ENCODE measurements at places on chromosomes 7 and 10.
A peak's percentile ranks its signal among the peaks of the same experiment; 100 is the strongest.

- no peak for DNase-seq
Measured at GRCh38 chr10:98474628-98475027, 27.9 kb upstream of the HPS1 start.

GRCh38 chr7:94509264-94509886 lies at the start of gene CASD1:
Gene CASD1 (plus strand): TSS chr7:94509809. CDS start chr7:94510085, 276 bp downstream.
- peak; percentile 79 for DNase-seq

- no peak for DNase-seq
Measured at GRCh38 chr7:139702811-139703486, 74.8 kb downstream of the HIPK2 start.

DNA sequence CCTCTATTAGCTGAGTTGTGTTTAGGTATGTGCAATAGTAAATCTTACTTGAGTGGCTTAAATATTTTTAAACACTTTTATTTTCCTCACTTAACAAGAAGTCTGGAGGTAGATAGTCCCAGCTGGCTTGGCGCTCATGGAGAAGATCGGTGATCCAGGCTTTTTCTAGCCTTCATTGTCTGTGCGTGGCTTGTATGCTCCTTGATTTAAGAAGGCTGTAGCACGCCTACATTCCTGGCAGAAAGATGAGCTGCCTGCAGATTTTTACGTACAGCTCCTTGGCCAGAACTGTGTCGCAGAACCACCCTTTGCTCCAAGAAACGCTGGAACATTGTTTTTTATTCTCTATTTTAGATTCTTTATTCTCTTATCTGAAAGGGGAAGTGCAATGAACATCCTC lies 284.1 kb downstream of the KIF20B start:
- no peak for DNase-seq

GRCh38 chr7:16727736-16728135 lies 25.8 kb upstream of the TSPAN13 start:
- no peak for DNase-seq

DNA sequence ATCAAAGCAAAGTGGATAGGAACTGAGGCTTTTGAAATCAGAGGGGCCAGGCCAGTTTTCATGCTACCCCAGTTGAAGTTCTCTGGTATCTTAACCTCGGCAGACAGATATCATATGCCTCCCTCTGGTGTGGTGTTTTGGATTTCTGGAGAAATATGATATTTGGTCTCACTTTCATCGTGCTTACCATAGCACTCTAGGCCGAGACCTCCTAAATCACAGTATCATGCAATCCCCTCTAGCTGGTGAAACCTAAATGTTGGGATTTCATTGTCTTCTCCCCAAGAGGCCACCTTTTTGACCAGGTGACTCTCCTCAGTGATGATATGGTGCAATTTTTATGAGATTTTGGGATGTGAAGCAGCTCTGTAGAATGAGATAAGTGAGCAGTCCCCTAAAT lies 183.5 kb downstream of the CREB5 start:
- DNase-seq = no peak

DNA sequence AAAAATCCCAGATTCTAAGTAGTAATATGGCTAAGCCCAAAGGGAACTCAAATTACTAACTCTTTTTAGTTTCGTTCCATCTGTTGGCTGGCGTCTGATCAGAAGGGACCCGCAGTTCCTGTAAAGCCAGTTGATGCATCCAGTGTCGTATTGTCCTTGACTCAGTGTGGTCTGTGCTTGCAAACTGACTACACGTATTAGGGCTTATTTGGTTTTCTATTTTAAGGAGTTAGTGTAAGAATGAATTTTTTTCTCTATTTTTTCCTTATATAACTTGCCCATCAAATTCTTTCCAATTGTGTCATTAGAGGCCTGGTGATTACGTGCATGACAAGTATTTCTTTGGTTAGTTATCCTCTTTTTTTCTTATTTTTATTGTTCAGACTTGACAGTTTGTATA lies 9.7 kb downstream of the ABCA13 start:
- DNase-seq = no peak

GRCh38 chr10:123835575-123835974 lies 56.0 kb downstream of the CPXM2 start:
- DNase-seq = no peak

GRCh38 chr7:1940402-1940786 lies 270.3 kb downstream of the ELFN1 start:
- no peak for DNase-seq

DNA sequence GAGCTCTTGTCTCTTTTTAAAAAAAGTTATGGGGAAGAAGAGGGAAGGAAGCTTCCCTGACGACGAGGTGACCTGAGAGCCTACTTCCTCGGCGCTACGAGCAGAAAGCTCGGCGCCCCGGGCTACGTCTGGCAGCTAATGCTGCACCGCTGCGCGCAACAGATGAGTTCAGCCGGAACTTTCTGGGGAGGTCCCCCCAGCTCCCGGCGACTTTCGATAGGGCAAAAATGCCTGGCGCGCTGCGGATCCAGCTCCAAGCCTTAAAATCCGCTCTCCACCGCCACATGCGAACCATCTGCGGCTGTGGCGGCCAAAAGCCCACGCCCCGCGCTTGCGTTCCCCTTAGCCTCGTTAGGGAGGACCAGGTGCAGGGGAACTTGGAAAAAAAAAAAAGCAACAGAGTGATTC lies 621 bp downstream of the P4HA1 start:
- DNase-seq = peak; percentile 69

- DNase-seq = no peak
Measured at GRCh38 chr7:6612819-6613218, 2.6 kb upstream of the ZNF853 start.

- no peak for DNase-seq
Measured at GRCh38 chr10:21722209-21722608, 188.2 kb downstream of the MLLT10 start.

DNA sequence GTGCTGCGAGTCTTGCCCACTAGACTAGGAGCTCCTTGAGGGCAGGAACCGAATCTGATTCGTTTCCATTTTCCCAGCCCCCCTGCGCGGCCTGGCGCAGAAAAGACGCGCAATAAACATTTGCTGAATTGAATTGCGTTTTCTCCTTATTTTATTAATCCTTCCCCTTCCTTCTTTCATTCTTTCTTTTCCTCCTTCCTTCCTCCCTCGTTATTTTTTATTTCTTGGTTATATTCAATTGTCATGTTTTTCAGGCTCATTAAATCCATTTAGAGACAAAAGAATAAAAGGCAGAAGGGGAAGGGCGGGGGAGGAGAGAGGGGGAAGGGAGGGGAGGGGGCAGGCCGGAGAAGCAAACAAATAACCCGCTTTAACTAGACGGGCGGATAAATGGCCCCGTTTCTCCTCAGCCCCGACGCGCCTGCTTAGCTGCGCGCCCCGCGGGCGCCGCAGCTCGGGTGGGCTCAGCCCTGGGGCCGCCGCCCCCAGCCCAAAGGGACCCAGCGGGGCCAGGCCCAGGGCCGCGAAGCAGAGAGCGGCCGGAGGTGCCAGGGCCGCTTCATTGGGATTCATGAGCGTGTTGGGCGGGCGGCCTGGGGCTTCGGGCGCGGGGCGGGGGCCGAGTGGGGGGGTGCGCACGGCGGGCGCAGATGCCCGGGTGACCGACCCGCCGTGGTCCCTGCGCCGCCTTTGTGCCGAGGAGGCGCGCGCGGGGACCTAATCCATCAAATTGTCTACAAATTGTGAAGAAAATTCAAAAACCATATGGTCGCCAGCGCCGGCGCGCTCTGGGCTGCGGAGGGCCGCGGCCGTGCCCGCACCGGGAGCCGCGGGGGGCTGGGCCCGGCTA lies 5.0 kb downstream of the LBX1 start:
- DNase-seq = no peak

DNA sequence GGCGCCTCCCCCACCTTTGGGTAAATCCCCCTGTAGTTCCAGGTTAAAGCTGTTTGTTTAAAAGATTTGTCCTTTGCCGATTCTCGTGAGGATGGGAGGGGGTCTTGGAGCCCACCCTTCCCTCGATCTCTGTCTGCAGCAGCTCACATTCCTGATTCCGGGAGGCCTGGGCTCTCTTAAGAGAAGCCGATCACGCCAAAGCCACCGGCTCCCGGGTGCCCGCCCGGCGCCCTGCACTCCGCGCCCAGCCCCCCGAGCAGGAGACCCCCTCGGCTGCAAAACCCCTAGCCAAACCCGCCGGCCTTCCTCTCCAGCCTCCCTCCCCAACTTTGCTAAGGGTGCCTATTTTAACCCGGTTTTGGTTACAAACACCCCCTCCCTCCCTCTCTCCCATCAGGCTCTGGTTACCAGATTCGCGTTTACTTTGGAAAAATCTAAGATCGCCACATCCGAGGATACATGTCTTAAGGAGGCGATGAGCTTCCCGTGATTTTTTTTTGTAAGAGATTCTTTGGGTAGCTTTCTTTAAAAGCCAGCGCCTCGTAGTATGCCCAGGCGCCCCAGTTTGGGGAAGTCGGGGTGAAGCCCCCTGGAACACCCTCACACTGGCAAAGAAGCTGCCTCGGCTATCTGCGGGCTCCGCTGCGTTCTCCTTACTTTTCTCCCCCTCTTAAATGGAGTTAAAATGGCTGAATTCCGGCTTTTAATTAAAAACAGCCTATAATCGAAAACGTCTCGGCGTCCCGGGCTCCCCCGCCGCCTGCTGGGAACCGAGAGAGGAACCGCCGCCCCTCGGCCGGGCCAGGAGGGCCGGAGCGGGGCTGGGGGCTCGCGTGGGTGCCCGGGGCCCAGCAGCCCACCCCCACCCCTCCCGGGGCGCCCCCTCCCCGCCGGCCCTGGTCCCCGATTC lies 983 bp downstream of the TNRC18 start:
- DNase-seq = peak; percentile 43

DNA sequence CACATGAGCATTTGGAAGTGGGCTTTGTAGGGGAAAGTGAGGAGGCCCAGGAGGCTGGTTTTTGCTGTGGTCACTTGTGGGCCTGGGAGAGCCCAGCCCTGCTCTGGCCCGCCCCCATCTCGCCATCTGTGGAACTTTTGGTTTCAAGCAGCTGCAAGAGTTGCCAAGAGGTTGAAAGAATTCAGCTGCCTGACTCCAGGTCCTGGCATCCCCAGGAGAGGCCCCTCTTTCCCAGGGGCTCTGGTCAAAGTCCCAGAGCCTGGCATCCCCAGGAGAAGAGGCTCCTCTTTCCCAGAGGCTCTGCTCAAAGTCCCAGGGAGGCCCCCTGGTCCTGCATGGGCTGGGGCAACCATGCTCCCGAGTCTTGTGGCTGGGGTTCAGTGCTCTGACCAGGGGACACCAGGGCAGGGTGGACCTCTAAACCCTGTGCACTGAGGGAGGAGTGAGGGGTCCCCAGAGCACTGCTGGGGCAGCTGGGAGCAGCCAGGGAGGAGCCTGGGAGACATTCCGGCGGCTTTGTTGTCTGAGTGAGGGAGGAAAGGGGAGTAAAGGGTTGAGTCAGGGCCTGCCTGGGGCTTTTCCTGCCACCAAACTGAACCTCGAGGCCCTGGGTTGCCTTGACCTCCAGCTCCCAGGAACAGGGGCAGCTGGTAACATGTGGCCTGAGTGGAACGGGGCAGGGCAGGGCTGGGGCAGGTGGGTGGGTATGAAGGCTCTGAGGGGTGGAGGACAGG lies 27.7 kb upstream of the CSGALNACT2 start:
- no peak for DNase-seq

GRCh38 chr10:92993699-92994272 lies 66.8 kb upstream of the CYP26C1 start:
- DNase-seq = peak; percentile 15

- DNase-seq = no peak
Measured at GRCh38 chr7:45225948-45226335, 68.4 kb downstream of the RAMP3 start.

DNA sequence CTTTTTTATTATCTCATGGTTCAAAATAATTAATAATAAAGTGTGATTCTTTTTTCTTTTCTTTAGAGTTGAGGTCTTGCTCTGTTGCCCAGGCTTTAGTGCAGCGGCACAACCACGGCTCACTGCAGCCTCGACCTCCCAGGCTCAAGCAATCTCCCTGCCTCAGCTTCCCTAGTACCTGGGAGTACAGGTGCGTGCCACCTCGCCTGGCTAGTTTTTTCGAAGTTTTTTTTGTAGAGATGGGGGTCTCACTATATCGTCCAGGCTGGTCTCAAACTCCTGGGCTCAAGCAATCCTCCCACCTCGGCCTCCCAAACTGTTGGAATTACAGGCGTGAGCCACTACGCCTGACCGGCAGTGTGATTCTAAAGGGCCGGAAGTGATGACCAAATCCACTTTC lies 28.0 kb upstream of the MSRB2 start:
- no peak for DNase-seq

DNA sequence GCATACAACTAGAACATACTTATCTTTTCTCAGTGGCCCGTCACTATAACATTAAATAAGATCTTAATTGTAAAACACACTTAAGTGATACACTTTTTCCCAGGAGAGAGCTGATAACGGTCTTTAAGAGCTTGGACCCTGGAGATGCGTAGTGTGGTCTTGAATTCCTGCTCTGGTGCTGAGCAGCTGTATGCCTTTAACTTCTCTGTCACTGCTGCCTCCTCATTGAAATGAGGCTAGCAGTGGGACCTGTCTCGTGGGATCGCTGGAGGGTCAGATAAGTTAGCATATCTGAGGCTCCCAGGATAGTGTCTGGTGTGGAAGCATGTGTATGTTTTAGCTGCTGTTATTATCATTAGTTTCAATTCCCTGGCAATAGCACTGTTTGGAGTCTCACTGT lies 194.9 kb downstream of the SDK1 start:
- DNase-seq = no peak

DNA sequence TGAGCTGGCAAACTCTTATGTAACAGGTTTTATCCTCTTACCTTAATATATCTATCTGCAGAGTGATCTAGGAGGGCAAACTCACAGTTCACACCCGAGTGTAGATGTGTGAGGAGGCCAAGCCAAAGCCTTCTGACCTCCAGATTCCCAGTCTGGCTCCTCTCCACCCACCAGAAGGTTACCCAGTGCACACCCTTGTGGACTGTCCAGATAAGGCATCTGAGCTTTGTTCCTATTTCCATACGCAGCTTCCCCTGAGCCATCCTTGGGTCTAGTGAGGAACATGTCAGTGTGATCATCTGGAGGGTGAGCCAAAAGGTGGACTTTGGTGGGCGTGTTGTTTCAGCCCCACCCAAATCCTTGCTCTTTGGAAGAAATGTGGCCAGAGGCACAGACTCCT lies 203.0 kb upstream of the MEOX2 start:
- peak; percentile 27 for DNase-seq

DNA sequence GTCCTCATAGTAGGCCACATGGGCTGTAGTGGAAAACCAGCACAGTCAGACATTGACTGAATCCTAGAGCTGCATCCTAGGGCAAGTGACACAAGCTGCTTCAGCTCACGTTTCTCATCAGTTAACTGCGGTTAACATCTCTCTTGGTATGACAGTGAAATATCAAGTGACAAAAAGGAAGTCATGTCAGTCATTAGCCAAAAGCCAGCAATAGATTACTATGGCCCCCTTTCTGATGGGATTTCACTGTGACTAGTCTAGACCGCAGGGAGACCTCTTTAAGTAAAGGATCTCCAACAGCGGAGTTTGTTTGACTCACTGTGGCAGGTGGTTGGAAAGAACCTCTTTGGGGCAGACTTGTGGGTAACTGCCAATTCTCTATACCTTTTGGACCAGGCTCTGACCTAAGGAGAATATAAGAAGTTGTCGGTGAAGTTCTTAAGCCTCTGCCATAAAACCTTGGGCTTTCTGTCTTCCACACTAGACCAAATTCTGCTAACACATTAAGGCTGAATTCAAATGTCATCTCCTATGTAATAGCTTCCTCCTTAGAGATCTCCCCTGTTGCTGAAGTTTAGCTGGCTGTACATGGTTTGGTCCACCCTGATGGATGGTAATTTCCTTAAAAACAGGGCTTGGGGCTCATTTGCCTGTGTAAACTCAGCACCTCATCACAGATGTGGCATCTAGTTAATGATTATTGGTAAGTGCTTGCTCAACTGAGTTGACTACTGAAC lies 115.3 kb downstream of the SGMS1 start:
- DNase-seq = no peak
